Neural cell (in vitro differentiated cells): ENCODE measurements at places on chromosomes 3 and 15. TPM values are rescaled to one million over a fixed set of nuclear protein-coding genes. Genes with fewer than 3 reads are reported as not detected.

Gene DUOXA1
- not detected in 2 replicates for polyA plus RNA-seq

Gene SAMMSON
- polyA plus RNA-seq, result not detected in 2 replicates

Gene TMC3
- polyA plus RNA-seq, result not detected in 2 replicates

Gene LRTM1
- not detected in 2 replicates for polyA plus RNA-seq

Gene ZPLD1
- 0.50 TPM in 1 of 2 replicates, not detected in the other for polyA plus RNA-seq

Gene CA12
- polyA plus RNA-seq, result 0.11 and 0.62 TPM in 2 replicates

Gene HRH1
- polyA plus RNA-seq, result 0.06 and 0.08 TPM in 2 replicates

Gene ARGFX
- not detected in 2 replicates for polyA plus RNA-seq

Gene THSD4
- 0.46 and 1.3 TPM in 2 replicates for polyA plus RNA-seq

Gene LIPC
- not detected in 2 replicates for polyA plus RNA-seq

Gene HMCES
- 23.0 and 24.9 TPM in 2 replicates for polyA plus RNA-seq

Gene STOML1
- 49.5 and 59.4 TPM in 2 replicates for polyA plus RNA-seq

Gene CBLB
- polyA plus RNA-seq, result 32.6 and 36.4 TPM in 2 replicates

Gene RBP2
- not detected in 2 replicates for polyA plus RNA-seq

Gene FAM227B
- polyA plus RNA-seq, result 0.88 and 1.7 TPM in 2 replicates

Gene CLEC3B
- polyA plus RNA-seq, result 2.6 and 4.9 TPM in 2 replicates

Gene MAP6D1
- 2.8 and 3.1 TPM in 2 replicates for polyA plus RNA-seq

Gene CPLX3
- polyA plus RNA-seq, result 0.27 and 0.66 TPM in 2 replicates

Gene PTPRG
- 31.3 and 33.1 TPM in 2 replicates for polyA plus RNA-seq

Gene NTRK3
- polyA plus RNA-seq, result 42.3 and 42.7 TPM in 2 replicates

Gene SPINT1
- 0.18 and 0.68 TPM in 2 replicates for polyA plus RNA-seq

Gene TLR9
- not detected in 2 replicates for polyA plus RNA-seq

Gene NLGN1
- 2.7 and 7.1 TPM in 2 replicates for polyA plus RNA-seq

Gene CGNL1
- polyA plus RNA-seq, result 0.26 TPM in 1 of 2 replicates, not detected in the other

Gene C3orf22
- not detected in 2 replicates for polyA plus RNA-seq

Gene CLDN16
- polyA plus RNA-seq, result not detected in 2 replicates

Gene MST1R
- polyA plus RNA-seq, result 2.0 and 4.2 TPM in 2 replicates

Gene ITGA11
- polyA plus RNA-seq, result 0.04 TPM in 1 of 2 replicates, not detected in the other

Gene CCR8
- polyA plus RNA-seq, result not detected in 2 replicates

Gene ADCY5
- polyA plus RNA-seq, result 7.7 and 8.4 TPM in 2 replicates

Gene ADAMTS17
- polyA plus RNA-seq, result 0.04 TPM in 1 of 2 replicates, not detected in the other

Gene CHRM5
- 0.10 and 3.9 TPM in 2 replicates for polyA plus RNA-seq

Gene SLCO3A1
- 14.2 and 24.5 TPM in 2 replicates for polyA plus RNA-seq

Gene SLC28A2
- not detected in 2 replicates for polyA plus RNA-seq

Gene CDHR4
- polyA plus RNA-seq, result not detected in 2 replicates

Gene GOLGA8M
- not detected in 2 replicates for polyA plus RNA-seq

Gene PGBD4
- 1.2 and 2.4 TPM in 2 replicates for polyA plus RNA-seq

Gene COPG1
- polyA plus RNA-seq, result 75.0 and 92.7 TPM in 2 replicates

Gene ZNF774
- polyA plus RNA-seq, result 6.8 and 7.0 TPM in 2 replicates

Gene SPSB4
- 6.1 and 7.7 TPM in 2 replicates for polyA plus RNA-seq

Gene CFAP92
- 0.69 and 1.6 TPM in 2 replicates for polyA plus RNA-seq

Gene PLA2G4D
- not detected in 2 replicates for polyA plus RNA-seq
